GF-D8 (cell line): ENCODE measurements at places on chromosomes 12 and 14.

DNA sequence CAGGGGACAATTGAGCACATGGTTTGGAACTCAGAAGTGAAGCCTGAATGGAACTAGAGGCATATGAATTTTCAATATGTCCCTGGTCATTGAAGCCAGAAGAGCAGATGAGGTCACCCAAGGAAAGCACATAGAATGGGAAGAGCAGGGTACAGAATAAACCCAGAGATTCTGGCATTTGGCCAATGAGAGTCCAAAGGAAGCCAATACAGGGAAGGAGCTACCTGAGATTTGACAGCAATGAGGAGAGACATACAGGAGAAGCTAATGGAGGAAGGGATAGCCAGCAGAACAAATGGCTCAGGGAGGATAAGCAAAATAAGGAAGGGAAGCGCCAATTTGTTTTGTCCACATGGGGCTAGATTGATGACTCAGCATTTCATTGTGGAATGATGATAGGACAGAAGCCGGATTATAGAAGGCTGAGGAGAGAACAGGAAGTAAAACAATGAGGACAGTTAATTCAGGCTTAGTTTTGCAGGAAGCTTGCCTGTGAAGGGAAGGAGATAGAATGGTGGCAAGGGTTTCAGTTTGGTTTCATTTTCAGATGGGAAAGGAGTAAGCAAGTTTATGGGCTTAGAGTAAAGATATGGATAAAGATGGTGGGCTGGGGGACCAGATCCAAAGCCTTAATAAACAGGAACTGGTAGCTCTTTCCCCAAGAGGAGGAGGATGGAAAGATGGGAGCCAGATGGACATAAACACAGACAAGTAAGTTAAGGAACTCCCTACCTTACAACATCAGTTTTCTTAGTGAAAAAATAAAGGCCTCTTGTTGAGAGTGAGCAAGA is 3.2 kb upstream of the SPTSSA start:
- peak; percentile 16 for DNase-seq

GRCh38 chr14:98591161-98591560 is 680.8 kb downstream of the BCL11B start:
- no peak for DNase-seq

DNA sequence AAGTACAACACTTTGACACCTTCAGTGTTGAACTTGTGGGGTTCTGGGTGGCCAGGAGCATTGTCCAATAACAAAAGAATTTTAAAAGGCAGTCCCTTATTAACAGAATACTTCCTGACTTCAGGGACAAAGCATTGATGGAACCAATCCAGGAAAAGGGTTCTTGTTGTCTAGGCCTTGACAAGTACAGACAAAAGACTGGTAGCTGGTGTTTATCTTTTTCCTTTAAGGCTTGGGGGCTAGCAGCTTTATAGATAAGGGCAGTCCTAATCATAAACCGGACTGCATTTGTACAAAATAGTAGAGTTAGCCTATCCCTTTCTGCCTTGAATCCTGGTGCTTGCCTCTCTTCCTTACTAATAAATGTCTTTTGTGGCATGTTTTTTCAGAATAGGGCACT is 27.4 kb downstream of the FAM177A1 start:
- DNase-seq, result no peak

GRCh38 chr14:99129998-99130397 is 142.0 kb downstream of the BCL11B start:
- DNase-seq, result no peak

DNA sequence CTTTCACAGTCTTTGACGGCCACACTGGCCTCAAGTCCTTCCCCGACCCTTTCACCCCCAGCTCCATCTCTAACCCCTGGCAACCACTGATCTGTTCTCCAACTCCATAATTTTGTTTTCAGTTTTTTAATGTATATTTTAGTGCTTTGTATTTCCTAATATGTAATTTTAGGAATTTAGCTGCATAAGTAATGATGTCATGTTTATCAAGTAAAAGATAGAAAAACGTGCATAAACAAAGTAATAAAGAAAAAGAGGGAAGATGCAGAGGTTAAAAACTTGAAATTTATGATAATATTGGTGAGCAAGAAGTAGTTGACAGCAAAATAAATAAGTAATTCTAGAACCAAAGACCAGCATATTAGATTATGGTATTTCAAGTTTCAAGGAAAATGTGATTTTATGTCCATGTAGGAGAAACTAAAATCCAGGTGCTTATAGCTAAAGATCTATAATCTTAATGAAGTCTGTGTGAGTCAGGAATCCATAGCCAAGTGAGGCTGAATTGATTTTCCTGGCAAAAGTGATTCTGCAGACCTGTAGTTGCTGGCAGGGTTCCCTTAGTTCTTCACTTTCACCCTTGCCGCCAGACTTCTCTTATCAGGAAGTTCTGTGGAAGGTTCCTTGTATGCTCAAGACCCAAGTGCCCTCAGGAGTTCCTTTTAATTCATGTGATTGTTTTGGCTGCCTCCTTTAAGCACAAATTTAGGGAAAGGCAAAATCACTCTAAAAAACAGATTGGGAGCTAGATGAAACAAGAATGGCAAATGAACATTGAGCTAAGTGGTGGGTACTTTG is 24.4 kb downstream of the FBXW8 start:
- DNase-seq, result no peak

DNA sequence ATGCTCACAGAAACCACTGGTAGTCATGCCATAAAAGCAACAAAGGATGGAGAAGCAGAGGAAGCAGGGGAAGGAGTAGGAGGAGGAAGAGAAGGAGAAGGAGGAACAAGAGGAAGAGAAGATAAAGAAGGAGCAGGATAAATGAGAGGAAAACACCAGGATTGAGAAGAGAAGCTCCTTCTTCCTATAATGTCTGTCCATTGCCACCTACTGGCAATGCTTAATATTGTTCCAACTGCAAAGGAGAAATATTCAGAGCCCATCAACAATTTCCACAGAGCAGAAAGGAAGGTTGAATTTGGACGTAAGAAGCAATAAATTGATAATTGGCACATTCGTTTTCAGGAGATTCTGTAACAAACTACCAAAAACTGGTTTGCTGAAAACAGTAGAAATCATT is 898.4 kb downstream of the SLC16A7 start:
- no peak for DNase-seq

DNA sequence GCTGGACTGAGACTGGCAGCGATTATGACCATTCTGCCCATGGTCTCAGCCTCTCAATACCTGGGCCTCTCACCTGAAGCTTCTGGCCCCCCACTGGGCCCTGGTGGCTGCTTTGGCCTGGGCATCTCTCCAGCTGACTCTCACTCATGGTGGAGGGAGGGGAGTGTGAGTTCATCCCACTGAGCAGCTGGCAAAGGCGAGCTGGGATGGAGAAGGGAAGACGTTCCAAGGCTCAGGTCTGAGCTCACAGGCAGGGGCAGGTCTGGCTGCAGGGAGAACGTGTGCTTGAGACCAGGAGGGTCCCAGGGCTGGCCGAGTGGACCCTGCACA is 103.5 kb downstream of the TMEM121 start:
- no peak for DNase-seq

GRCh38 chr12:31280183-31280582 is 45.8 kb downstream of the SINHCAF start:
- no peak for DNase-seq

- no peak for DNase-seq
These were observed 15.8 kb downstream of the CYP46A1 start for GRCh38 chr14:99699861-99700260.

GRCh38 chr12:12779529-12779928 is 5.9 kb upstream of the APOLD1 start:
- no peak for DNase-seq

GRCh38 chr12:112836736-112837628 is 45.4 kb downstream of the RPH3A start:
- DNase-seq, result no peak

DNA sequence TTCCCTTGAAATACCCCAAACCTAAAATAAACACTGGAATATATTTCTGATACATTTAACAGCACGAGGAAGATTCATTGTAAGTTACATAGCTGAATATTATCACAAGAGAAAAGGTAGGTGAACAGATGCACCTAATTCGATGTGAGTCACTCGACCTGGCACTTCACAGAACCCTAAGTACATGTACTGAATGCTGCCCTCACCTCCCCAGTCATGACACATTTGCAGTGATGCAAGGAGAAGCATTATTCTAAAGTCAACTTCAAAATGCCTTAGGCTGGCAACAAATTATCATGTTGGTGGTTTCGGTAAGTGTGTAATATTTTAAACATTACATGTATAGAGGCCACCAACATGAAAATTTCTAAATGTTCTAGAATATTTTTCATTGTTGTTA is 35.2 kb upstream of the TMTC2 start:
- DNase-seq, result no peak

DNA sequence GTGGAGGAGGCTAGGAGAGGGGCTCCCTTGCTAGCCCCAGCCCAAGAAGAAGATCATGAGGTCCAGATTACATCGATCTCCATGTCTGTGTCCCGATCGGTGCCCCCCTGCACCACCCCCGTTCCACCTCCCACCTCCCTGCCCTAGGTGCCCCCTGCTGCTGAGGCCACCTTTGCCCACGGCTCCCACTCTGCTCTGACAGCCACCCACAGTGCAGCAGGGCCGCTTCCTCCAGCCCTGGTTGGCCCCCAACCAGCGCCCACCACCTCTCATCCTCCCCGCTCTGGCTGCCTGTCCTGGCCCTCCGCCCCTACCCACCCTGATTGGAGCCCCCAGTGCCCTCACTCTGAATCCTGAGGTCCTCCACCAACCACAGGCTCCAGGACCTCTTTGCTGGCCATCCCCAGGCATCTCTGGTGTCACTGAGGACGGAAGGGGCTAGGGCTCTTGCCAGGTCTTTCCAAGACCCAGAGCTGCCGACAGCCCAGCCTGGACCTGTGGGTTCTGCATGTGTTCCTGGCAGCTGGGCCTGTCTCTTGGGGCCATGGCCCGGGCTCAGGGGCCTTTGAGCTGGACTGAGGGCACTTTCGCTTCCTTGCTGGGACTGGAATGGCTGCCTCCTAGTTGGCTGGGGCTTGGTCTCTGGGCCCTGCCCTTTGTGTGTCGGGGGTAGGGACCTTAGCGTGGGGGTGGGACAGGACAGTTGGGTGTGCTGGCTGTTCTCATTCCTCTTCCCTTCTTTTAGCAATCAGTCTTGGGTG is 7.2 kb upstream of the PLXNC1 start:
- no peak for DNase-seq

- no peak for DNase-seq
These were observed 133.7 kb upstream of the RASSF8 start for GRCh38 chr12:25824734-25825133.

DNA sequence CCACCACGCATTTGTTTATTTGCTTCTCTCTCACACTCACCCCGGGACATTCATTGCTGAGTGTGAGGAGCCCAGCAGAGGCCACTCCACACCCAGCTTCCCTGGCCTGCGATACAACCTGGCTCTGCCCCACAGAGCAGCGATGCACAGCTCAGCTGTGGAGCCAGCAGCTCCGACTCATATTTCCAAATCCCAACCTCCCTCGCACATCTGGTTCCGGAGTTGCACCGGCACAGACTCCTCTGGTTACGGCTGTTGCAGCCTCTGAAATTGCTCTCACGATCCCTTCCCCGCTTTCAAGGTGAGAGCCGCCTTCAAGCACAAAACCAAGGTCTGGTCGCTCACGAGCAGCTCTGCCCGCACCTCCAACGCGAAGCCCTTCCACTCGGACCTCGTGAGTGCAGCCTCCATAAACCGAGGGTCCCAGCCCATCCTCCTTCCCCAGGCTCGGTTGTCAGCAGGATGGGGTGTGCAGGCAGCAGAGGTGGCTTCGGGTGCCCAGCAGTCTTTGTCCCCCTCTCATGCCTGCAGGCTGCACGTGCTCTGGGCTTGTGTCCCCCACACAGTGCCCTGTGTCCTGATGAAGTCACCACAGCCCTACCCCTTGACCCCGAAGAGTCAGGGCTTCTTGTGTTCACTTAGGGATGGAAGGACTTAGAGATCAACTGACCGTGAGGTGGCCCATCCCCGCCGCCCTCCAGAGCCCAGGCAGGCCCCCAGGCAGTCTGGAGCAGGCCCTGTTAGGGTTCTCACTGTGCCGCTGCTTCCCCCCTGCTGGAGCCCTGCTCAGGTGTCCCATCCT is 184.3 kb downstream of the ADGRD1 start:
- DNase-seq, result no peak

DNA sequence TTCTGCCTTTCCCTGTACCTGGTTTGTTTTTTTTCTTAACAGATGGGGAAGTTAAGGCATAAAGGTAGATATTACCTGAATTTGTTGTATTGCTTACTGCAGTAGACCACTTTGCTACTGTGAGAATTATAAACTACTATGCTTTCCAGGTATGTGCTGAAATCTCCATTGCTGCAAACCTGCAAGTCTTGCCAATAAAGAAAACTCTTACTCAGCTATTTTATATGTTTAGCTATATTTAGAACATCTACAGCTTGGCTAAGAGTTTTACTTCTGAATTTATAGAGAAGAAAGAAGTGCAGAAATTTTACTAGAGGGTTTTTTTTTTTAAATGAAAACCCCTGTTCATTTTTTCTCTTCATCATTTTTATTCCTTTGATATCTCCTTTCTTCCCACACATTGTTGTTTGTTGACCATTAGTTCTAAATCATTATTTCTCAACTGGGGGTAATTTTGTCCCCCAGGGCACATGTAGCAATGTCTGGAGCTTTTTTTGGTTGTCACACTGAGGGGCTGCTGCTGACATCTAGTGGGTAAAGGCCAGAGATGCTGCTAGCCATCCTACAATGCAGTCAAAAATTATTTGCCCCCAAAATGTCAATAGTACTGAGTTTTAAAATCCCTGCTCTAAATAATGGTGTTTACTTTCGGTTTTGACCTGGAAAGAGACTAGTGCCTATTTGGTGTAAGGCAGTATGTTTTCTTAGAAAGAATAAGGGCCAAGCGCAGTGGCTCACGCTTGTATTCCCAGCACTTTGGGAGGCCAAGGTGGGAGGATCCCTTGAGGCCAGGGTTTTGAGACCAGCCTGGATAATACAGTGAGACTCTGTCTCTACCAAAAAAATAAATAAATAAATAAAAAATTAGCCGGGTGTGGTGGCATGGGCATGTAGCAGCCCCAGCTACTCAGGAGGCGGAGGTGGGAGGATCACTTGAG is 48.6 kb downstream of the PCNX1 start:
- DNase-seq, result no peak

DNA sequence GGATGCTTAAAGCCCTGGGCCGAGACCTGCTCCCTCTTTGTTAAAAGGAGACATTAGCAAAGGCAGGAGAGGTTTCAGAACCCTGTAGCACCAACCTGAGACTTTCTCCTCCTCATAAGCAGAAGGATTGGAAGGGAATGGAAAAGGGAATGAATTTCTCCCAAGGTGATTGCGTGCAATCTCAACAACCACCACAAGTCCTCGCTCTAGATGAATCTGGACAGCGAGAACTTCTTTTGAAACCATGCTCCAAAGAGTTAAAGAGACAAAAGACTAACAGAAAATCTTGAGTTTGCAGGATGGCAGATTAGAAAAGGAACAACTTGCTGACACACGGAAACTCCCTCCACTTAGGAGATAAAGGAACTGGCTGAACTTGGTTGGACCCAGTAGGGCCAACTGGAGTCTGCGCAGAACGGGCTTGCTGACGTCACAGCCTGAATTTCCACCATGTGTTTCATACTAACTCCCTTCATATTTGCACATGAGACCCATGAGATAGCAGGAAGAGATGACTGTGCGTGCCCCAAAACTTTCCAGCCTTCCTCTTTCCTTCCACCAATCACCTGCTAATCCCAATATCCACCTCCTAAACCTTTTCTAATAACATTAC is 137.0 kb downstream of the PTPN11 start:
- DNase-seq, result no peak
